Activated naive CD4-positive, alpha-beta T cell (primary cell): ENCODE measurements at places on chromosomes 3 and 15.

DNA sequence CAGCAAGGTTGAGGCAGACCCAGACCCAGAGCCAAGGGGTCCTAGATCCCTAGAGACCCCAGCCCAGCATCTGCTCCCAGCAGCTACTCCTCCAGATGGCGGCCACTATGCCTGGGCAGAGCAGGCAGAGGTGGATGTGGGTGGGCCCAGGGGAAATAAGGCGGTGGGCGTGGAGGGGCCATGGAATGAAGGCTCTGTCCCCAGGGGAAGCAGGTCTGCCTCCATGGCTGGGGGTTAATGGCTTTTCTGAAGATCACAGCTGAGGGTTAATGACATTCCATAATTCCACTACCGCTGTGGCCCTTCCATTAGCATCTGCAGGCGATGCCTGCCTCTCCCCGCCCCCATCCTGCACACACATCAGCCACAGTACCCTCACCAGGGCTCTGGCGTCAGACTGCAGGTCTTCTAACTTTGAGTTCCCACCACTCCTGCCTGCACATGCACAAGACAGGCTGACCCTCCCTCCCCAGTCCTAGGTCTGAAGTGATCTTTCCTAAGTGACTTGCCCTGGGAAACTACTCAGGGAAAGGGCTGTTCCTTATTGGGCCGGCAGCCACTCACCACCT lies 41.2 kb downstream of the CCDC33 start:
- DNase-seq, result no peak

- no peak for DNase-seq
These were observed 21.8 kb upstream of the SHC4 start for GRCh38 chr15:48985516-48985915.

GRCh38 chr3:131730581-131730980 lies 227.8 kb upstream of the MRPL3 start:
- DNase-seq, result no peak

DNA sequence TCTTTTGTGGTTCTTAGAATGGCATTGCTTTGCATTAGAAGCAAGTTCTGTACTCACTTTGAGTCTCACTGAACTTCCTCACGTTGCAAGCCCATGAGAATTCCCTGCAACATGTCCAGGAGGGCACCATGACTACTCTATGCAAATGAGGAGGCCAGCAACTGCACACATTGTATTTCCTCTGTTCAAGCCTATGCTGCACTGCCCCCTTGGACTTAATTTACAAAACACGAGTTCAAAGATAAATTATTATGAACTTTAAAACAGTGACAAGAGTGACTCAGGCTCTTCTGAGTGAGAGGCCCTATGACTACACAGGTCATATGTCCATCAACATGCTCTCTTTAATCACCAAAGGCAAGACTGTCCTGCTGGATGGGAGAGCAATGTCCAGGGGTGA lies 484.2 kb upstream of the ATP11B start:
- no peak for DNase-seq

GRCh38 chr15:72774696-72775383 lies 8.7 kb downstream of the ADPGK start:
- no peak for DNase-seq

DNA sequence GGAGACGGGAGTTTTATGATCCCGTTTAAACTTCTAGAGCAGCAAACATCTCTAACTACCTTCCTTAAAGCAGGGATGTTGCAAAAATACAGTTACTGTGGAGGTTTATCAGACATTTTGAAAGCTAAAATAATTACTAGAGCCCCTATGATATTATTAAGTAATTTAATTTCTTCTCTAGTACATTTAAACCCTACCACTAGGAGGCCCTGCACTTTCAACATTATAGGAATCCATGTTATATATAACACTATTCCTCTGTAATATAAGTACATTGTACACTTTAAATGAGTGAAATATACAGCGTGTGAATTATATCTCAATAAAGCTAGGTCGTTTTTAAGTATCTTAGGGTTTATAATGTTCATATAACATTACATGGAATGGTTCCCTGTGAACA lies 11.5 kb downstream of the SETMAR start:
- DNase-seq, result no peak

GRCh38 chr3:14440168-14440518 lies 37.7 kb downstream of the SLC6A6 start:
- DNase-seq, result no peak
